ENCODE measurements at places on chromosomes 16 and 17.

DNA sequence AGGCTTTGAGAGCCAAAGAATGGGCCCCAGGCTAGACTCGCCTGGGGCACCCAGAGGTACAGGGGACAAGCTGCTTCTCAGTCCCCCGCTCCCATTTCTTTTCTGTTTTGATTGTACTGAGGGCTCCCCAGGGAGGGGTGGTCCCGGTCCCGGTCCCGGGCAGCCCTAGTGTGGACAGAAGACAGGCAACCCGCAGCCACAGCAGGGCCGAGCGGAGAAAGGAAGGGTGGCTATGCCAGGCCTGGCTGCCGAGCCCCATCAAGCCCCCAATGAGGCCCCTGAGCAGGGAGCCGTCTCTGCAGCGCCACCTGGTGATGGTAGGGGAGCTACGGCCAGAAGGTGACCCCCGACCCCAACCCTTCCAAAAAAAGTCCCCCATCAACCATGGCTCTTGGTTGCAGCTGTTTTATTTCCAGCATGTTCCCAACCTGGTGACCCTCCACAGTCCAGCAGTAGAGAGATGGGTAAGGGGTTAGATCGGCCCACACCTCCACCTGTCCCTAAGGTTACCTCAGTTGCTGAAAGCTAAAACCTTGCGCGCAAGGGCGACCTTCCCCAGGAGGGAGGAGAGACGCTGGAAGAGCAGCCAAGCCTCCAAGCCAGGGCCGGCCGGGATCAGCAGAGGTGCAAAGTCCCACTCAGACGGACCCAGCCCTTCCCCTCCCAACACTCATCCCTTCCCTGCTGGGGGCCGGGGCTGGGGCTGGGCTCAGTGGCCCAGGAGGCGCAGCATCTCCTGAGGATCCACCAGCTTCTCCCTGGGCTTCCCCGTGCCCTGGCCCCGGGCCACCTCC, 2.6 kb upstream of the GRIN2C start:
- peak; percentile 16 for DNase-seq

DNA sequence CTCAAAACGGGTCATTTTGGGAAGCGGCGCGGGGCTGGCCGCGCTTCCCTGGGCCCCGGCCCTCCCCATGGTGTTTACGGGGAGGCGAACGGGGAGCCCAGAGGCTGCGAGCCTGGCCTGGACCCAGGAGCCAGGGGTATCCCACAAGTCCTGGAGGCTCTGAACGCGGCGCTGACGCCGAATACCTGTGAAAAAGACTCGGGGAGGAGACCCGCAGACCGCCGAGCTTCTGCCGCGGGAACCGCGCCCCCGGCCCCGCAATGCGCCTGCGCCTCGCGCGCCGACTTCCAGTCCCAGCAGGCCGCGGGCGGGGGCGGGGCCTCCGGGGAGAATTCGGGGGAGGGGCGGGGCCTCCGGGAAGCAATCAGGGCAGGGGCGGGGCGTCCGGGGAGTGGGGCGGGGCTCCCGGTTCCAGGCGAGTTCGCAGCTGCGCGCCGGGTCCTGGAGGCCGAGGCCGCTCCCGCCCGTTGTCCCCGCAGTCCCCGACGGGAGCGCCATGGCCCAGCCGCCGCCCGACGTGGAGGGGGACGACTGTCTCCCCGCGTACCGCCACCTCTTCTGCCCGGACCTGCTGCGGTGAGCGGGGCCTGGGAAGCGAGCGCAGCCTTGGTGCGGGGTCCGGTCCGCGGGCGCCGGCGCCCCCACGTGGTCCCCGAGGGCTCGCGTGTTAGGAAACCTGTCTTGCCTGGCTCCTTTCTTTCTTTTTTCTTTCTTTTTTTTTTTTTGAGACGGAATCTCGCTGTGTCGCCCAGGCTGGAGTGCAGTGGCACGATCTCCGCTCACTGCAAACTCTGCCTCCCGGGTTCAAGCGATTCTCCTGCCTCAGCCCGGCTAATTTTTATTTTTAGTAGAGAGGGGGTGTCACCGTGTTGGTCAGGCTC, at the start of gene DECR2:
Gene DECR2, plus strand, starts transcription at position 418 of the 881 bp plus-strand sequence. Its CDS starts 79 bp downstream, at position 497.
- peak; percentile 69 for DNase-seq

DNA sequence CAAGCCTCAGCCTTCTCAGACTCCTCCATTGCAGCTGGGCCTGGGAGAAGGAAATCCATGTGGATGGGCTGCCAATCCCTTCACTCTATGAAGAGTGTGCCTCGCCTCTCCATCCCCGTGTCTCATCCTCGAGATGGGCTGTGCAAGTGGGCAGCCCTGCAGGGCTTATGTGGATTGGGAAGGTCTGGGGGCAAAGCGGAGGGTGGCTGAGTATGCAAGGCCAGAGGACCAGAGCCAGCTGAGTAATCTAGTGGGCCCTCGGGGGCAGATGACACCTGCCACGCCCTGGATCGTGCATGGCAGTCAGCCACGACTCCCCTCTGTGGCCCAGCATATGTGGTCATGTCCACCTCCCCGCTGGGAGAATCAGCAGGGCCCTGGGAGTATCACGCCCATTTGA, 78.9 kb downstream of the IRX5 start:
- DNase-seq = no peak

DNA sequence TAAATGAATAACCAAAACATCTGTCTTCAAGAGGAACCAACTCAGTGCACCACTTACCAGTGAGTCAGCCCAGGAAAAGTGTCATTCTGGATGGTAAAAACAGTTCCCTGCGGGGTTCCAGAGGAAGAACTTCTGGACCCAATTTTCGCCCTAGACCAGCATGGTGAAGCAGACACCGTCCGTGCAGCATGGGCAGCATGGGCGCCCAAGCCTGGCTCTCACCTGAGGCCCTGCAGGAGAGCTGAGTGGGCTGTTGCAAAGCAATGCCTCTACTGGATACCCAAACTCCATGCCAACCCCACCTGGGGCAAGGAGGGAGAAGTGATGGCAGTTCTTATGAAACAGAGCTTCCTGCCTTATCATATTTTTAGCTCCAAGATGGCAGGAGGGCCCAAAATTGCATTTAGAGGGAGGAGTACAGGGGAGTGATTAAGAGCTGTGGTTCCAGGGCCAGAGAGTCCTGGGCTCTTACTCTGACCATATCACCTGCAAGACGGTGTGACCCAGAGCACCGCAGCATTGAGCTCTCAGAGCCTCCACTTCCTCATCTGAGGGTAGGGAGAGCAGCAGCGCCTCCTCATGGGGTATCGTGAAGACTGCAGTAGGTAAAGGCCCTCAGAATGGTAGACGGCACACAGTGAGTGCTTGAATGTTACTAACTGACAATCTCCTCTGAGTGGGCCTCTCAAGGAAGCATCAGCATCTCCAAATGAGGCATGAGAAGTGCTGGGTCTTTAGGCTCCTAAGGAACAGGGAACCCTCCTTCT, 16.6 kb upstream of the INPP5K start:
- DNase-seq = no peak

GRCh38 chr16:20385844-20386832, 18.4 kb downstream of the PDILT start:
- peak; percentile 79 for DNase-seq

GRCh38 chr16:87156195-87156594, 161.0 kb downstream of the C16orf95 start:
- no peak for DNase-seq

GRCh38 chr17:46770818-46771560, 47.5 kb downstream of the WNT3 start:
- DNase-seq = peak; percentile 54

All from NCI-H510A treated with DMSO at 0.1 percent for 48 hours (cell line).